ENCODE measurements at places on chromosomes 7 and 10. TPM values are rescaled to one million over a fixed set of nuclear protein-coding genes. Genes with fewer than 3 reads are reported as not detected.
A peak's percentile ranks its signal among the peaks of the same experiment; 100 is the strongest.

The IRF5 gene
- total RNA-seq = 19.4 TPM

The CAMK2B gene
- 2.0 TPM for total RNA-seq

GRCh38 chr7:152967958-152968357 is 208.4 kb downstream of the ACTR3B start:
- H3K27me3 ChIP-seq = no peaks in the 10 kb centered on the region
- no peak overlapping the region for H3K4me3 ChIP-seq
- H3K36me3 ChIP-seq = no peaks in the 10 kb centered on the region
- DNase-seq = no peak
- H3K4me1 ChIP-seq = no peaks in the 10 kb centered on the region

DNA sequence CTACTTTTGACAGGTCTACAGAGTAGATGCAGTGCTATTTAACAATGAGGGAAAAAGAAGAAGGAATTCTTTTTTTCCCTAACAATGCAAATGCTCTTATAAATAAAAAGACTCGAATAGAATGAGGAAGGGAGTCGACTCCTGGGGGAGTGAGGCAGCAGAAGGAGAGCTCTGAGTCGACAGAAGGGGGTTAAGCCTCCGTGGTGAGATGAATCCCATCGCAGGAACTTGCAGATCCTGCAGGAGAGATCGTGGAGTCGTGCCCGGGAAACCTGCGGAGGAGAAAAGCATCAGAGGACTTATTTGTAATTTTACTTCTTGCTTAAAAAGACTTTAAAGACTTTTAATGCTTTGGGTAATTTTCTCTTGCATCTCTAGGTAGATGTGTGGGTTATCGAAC is 17.4 kb downstream of the ITIH2 start:
- no peak overlapping the region for H3K27ac ChIP-seq
- no peaks in the 10 kb centered on the region for H3K4me1 ChIP-seq
- H3K27me3 ChIP-seq = no peaks in the 10 kb centered on the region
- no peak for DNase-seq
- no peaks in the 10 kb centered on the region for H3K36me3 ChIP-seq

DNA sequence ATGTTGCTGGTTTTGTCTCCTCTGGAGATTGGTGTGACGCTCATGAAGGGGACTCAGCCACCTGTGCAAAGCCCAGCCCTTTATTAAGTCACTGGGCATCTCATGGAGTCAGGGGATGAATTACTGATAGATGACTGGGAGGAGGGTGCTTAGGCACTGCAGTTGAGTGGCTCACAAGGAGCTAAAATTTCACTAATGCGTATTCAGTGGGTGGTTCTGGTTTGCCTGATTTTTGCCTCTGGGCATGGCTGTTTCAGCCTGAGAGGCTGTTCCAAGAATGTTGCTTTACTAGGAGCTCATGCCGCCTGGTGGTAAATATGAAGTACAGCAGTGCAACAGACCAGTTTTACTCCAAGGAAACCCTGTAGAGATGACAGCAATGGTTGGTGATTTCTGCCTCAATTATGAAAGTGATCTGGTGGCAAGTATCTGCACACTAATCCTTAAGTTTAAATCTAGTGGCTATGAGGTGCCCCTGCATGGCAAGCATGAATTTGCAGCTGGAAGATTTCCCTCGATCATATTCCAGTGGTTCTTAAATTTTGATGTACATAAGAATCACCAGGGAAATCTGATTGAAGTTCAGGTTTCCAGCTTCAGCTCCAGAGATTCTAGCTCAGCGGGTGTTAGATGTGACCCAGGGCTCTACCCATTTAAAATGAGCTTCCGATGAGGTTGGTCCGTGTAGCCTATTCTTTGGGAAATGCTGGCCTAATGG is 19.9 kb downstream of the ACTA2 start:
- no peak overlapping the region for H3K4me3 ChIP-seq
- no peaks in the 10 kb centered on the region for H3K27me3 ChIP-seq
- no peaks in the 10 kb centered on the region for H3K4me1 ChIP-seq
- H3K36me3 ChIP-seq = no peaks in the 10 kb centered on the region
- H3K27ac ChIP-seq = peak overlapping the region; percentile 33

The HMX2 gene
- not detected for total RNA-seq

The GPC2 gene
- total RNA-seq = 3.4 TPM

The KIAA1549 gene
- total RNA-seq = 1.8 TPM

GRCh38 chr7:19617901-19618300 is 90.9 kb downstream of the POLR1F start:
- H3K4me3 ChIP-seq = no peak overlapping the region
- no peaks in the 10 kb centered on the region for H3K27me3 ChIP-seq
- H3K4me1 ChIP-seq = no peaks in the 10 kb centered on the region
- no peaks in the 10 kb centered on the region for H3K36me3 ChIP-seq
- DNase-seq = no peak
- no peak overlapping the region for H3K27ac ChIP-seq

DNA sequence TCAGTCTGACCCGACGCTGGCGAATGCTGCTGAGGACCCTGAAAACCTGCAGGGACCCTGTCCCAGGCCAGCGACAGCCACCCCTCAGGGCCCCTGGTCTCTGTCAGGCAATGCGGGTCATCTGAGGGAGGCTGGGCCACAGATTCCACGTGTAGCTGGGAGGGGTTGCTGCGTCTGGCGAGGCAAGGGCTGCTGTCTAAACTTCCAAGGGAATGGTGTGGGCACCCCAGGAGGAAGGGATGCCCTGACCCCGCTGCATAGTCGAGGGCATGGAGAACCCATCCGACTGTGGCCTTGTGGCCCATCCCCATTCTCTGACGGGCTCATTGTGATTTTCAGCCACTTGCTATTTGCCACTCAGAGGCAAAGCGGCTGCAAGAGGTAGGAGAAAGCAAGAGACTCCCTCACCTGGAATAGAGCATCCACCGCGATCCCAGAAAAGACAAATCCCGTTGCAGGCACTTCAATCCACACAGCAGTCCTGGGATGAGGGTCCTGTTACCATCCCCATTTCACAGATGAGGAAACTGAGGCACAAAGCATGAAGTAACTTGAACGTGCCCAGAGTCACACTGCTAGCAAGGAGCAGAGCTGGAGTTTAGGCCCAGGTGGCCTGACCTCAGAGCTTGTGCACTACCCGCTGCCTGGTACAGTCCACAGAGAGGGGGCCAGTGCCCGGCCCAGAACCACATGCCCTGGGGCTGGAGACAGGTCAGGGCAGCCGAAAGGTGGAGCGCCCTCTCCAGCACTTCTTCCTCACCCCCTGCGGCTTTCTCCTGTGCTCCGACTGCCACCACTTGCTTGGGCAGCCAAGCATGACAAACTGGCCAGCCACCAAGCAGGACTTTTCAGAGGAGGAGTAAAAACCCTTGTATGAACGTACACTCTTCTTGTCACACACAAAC is 163.8 kb upstream of the KLF14 start:
- no peaks in the 10 kb centered on the region for H3K36me3 ChIP-seq
- H3K4me3 ChIP-seq = no peak overlapping the region
- no peak for DNase-seq
- H3K27ac ChIP-seq = peak overlapping the region; percentile 91
- H3K27me3 ChIP-seq = no peaks in the 10 kb centered on the region

The CRTAC1 gene
- total RNA-seq = 4.7 TPM

DNA sequence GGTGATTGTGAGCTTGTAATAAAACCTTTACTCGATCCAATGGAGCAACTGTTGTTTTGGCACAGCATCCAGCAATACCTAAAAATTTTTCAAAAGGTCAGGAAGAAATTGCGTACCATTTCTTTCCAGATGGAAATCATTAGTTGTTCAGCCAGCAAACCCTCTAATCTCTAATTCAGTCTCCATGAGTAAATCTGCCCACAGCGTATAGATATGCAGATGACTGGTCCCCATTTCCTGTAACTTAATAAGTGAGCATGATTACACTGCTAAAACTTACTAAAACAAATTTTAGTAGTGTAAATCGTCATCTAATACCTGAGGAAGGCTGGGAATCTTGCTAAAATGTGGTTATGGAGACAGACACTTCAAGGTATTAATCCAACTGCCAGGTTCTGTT is 10.6 kb downstream of the SLC25A16 start:
- H3K4me3 ChIP-seq = no peak overlapping the region
- no peaks in the 10 kb centered on the region for H3K36me3 ChIP-seq
- no peak for DNase-seq
- no peaks in the 10 kb centered on the region for H3K4me1 ChIP-seq
- H3K27ac ChIP-seq = no peak overlapping the region

- no peak for DNase-seq
- H3K27me3 ChIP-seq = no peaks in the 10 kb centered on the region
- H3K36me3 ChIP-seq = no peaks in the 10 kb centered on the region
- H3K27ac ChIP-seq = no peak overlapping the region
Observed at GRCh38 chr10:5555881-5556280, 31.1 kb downstream of the CALML3 start.

DNA sequence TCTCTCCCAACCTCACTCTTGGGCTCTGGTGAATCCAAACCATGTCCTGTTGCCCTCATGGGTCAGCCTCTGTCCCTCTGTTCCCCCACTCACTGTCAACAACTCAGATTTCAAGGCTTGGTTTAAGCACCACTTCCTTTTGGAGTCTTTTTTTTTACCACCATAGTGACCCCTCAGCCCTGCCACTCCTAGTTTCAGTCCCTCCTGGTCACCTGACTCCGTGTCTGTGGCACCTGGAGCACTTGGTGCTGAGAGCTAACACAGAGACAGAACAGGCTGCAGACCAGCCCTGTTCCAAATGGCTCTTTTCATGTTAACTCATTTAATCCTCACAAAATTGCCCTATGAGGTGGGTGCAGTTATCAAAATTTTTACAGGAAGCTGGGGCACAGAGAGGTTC is 53.6 kb upstream of the SMNDC1 start:
- DNase-seq = no peak
- no peaks in the 10 kb centered on the region for H3K36me3 ChIP-seq
- no peak overlapping the region for H3K27ac ChIP-seq
- no peaks in the 10 kb centered on the region for H3K27me3 ChIP-seq
- H3K4me3 ChIP-seq = no peak overlapping the region

DNA sequence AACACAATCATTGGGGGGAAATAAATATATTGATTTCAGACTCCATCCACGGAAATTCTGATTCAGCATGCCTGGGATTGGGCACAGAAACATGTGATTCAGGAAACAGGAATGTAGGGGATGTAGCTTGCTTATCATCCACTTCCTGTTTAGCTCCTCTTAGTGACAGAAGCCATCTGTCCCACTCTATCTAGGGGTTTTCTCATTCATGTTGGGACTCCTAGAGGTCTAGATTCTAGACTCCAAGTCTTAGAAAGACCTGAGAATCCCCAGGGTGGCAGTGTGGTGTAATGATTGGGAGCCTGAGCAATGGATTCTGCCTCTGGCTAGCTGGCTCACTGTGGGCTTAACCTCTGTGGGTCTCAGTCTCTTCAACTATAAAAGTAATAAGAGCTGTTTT is 67.9 kb downstream of the CDK1 start:
- no peak overlapping the region for H3K27ac ChIP-seq
- no peaks in the 10 kb centered on the region for H3K27me3 ChIP-seq
- DNase-seq = no peak
- no peak overlapping the region for H3K4me3 ChIP-seq
- H3K4me1 ChIP-seq = no peaks in the 10 kb centered on the region

DNA sequence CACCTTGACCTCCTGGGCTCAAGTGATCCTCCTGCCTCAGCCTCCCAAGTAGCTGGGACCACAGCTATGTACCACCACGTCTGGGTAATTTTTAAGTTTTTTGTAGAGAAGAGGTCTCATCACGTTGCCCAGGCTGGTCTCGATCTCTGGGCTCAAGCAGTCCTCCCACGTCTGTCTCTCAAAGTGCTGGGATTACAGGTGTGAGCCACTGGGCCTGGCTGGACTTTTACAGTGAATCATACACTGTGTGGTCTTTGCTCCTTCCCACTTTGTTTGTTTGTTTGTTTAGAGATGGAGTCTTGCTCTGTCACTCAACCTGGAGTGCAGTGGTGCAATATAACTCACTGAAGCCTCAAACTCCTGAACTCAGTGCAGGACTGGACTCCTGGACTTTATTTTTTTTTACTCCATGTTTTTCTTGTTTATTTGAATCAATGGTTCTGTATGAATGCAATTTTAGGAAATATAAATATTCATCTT is 12.5 kb downstream of the PPIA start:
- no peak for DNase-seq
- H3K27me3 ChIP-seq = no peaks in the 10 kb centered on the region
- no peaks in the 10 kb centered on the region for H3K4me1 ChIP-seq
- H3K4me3 ChIP-seq = no peak overlapping the region

The TRIL gene
- 8.3 TPM for total RNA-seq

GRCh38 chr10:8133146-8133545 is 78.7 kb downstream of the GATA3 start:
- no peak for DNase-seq
- no peak overlapping the region for H3K4me3 ChIP-seq
- no peak overlapping the region for H3K27ac ChIP-seq
- no peaks in the 10 kb centered on the region for H3K4me1 ChIP-seq
- H3K27me3 ChIP-seq = no peaks in the 10 kb centered on the region

DNA sequence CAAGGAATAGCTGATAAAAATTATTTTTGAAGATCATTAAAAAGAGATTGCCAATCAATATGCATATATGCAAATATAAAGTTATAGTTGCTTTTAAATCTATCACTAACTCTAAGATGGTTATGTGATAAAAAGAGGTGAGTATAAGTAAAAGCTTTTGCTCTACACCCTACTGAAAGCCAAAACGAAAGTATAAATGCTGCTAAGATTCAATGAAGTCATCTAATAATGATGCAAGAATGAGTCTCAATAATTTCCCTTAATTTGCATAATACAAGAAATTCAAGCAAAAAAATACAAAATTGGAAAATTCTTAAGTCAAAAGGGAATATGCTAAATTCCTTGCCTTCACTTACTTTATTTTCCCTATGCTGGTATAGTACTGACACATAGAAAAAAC is 75.2 kb downstream of the WAPL start:
- H3K36me3 ChIP-seq = peaks cover 6% of the 10 kb centered on the region
- no peaks in the 10 kb centered on the region for H3K27me3 ChIP-seq
- H3K4me1 ChIP-seq = no peaks in the 10 kb centered on the region
- no peak for DNase-seq

The MLXIPL gene
- 109 TPM for total RNA-seq

GRCh38 chr7:14685167-14685566 is 217.4 kb downstream of the DGKB start:
- H3K4me3 ChIP-seq = no peak overlapping the region
- no peaks in the 10 kb centered on the region for H3K27me3 ChIP-seq
- no peak overlapping the region for H3K27ac ChIP-seq
- no peaks in the 10 kb centered on the region for H3K36me3 ChIP-seq
- no peak for DNase-seq

GRCh38 chr7:50696810-50697582 is 85.7 kb downstream of the GRB10 start:
- no peaks in the 10 kb centered on the region for H3K4me1 ChIP-seq
- peaks cover 4% of the 10 kb centered on the region for H3K36me3 ChIP-seq
- no peak overlapping the region for H3K27ac ChIP-seq
- no peak overlapping the region for H3K4me3 ChIP-seq
- DNase-seq = no peak

The HECW1 gene
- 0.48 TPM for total RNA-seq

The KLHL7 gene
- 29.0 TPM for total RNA-seq

The TDRD1 gene
- total RNA-seq = 0.73 TPM

The CUL1 gene
- 65.4 TPM for total RNA-seq

DNA sequence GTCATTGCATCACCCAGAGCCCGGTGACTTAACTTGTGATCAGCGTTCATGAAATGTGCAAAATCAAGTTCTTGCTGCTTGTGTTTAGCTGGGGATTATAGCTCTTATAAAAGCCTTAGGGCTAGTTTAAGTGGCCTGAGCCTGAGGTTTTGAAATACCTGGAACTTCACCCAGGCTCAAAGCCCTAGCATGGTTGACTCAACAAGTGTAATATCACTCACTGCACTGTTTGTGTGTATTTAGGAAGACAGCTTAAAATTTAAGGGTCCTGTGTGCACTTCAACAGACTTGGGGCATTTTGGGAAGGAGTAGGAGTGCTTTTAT is 489.5 kb downstream of the GATA3 start:
- DNase-seq = no peak
- peak overlapping the region; percentile 72 for H3K27ac ChIP-seq
- no peak overlapping the region for H3K4me3 ChIP-seq
- no peaks in the 10 kb centered on the region for H3K27me3 ChIP-seq
- H3K36me3 ChIP-seq = no peaks in the 10 kb centered on the region

The PILRA gene
- total RNA-seq = 9.9 TPM

Measured in breast epithelium (tissue), 4 donors.